ENCODE measurements at places on chromosomes 2 and 18.

DNA sequence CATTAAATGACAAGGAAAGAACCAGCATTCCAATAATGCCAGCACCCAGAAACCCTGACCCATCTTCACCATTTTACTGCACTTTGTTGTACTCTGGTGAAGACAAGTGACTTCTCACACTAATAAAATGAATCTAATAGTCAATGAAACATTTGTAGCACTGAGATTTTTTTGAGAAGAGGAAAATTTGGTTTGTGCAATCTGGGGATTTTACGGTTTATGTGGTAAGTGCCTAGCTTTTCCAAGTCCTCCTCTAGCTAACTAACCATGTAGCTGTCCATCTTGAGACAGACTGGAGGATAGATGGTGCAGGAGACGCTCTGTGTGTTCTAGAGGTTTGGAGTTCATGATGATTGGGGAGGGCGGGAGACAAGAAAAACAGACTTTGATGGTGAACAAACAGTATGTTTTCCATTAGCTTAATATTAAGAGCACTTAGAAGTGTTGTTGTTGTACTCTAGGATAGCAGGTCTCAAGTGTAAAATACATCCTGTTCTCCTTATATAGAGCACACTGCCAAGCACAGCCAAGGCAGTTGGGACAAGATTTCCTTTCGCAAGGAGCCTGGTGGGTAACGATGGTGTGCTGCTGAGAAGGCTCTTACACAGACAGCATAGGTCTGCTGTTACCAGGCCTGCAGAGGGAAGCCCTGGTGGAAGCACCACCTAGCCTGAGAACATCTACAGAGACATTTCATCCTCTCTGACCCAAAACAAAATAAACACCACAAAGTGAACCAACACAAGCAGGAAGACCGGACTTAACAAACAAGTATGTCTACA lies 83.7 kb downstream of the BCL11A start:
- no peak for DNase-seq

DNA sequence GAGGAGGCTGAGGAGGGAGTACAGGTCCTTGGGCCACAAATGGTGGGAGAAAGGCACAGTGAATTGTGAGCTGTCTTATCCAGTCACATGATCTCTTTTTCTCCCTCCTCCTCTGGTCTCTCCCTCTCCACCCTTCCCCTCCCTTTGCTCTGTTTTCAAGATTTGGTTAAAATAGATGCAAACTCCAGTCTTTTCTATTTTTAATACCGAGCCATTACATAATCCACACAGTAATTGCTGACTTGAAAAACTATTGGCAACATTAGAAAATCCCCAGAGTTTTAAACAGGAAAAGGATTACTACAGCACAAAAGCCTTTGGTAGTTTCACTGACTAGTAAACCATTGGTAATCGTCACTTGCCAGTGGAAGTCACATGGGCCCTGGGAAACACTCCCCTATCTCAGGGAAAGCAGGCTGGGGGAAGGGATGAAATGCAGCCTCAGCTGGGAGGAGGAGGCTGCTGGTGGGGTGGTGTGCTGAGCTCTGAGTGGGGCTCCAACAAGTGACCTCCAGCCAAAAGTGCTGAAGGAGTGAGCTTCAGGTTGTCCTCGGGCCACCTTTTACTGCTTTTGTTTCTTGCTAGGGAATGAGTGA lies 57.4 kb upstream of the PCBP1 start:
- no peak for DNase-seq

DNA sequence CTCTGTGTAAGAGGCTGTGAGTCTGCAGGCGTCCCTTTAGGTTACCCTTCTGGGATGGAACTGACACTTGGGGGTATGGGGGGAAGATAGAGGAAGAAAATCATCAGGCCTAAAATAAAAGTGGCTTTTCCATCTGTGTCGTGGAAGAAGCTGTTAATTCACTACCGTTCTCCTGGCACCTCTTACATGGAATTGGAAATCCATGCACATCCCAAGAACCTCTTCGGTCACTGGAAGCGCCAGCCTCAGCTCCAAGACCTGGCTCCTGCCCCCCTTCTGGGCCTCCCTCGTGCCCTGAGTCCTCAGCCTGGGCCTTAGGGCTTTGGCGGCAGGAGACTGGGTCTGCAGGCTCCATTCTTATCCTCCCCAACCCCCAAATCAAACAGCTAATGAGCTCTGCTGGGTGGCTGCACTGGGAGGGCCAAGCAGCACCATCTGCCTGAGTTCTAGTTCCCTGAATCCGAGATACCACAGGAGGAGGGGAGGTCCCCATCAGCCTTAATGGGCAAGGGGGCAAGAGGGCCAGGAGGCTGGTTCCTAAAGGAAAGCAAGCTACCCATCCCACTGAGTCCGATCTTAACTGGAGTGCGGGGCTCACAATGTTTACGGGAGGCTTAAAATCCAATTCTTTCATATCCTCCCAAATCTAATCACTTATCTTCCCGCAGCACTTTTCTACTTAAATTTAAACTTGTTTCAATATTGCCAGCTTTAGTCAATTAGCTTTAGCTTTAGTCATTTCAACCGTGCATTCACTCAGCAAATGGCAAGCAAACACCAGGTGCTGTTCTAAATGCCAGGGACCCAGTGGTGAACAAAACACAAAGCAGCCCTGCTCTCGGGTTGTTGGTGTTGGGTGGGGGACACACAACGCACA lies 52.8 kb downstream of the FAM178B start:
- DNase-seq = no peak

GRCh38 chr2:197571627-197572271 lies 55.9 kb downstream of the MOB4 start:
- no peak for DNase-seq

- no peak for DNase-seq
These were observed 122.9 kb downstream of the ZNF521 start for GRCh38 chr18:25229081-25229480.

DNA sequence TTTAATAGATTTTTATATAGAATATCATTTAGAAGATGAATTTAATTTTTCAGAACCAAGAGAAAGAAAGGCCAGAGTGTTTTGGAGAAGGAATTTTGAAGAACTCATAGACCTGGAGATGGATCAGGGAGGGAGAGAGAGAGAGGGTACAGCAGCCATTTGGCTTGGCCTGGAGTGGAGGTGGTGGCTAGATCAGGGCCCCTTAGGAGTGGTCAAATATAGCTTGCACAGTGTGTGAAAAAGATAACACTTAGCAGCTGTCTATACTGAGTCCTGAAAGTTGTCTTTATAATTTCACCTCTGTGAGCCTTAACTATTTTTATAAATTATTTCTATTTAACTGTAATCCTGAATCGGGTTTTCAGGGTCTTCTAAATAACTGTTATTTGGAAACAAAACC lies 38.8 kb upstream of the ACYP2 start:
- DNase-seq = no peak

GRCh38 chr18:6747646-6748045 lies 18.1 kb downstream of the ARHGAP28 start:
- DNase-seq = no peak

Data from activated T-cell treated with anti-CD3 and anti-CD28 coated beads, Interleukin-2, amount 50 U/mL, for 24 hours (primary cell).